ENCODE measurements at places on chromosomes 1 and 21. TPM values are rescaled to one million over a fixed set of nuclear protein-coding genes. Genes with fewer than 3 reads are reported as not detected.

The KLHDC7A gene
- total RNA-seq, result 3.3 TPM

The OR10R2 gene
- not detected for total RNA-seq

The ROR1 gene
- total RNA-seq, result 33.2 TPM

The ATAD3C gene
- 0.26 TPM for total RNA-seq

The CFH gene
- 299 TPM for total RNA-seq

The KLHDC9 gene
- 1.3 TPM for total RNA-seq

GRCh38 chr1:55542901-55543504, 327.8 kb upstream of the USP24 start:
- DNase-seq, result no peak

- no peak for DNase-seq
Observed at GRCh38 chr1:168146160-168146539, 9.4 kb upstream of the GPR161 start.

DNA sequence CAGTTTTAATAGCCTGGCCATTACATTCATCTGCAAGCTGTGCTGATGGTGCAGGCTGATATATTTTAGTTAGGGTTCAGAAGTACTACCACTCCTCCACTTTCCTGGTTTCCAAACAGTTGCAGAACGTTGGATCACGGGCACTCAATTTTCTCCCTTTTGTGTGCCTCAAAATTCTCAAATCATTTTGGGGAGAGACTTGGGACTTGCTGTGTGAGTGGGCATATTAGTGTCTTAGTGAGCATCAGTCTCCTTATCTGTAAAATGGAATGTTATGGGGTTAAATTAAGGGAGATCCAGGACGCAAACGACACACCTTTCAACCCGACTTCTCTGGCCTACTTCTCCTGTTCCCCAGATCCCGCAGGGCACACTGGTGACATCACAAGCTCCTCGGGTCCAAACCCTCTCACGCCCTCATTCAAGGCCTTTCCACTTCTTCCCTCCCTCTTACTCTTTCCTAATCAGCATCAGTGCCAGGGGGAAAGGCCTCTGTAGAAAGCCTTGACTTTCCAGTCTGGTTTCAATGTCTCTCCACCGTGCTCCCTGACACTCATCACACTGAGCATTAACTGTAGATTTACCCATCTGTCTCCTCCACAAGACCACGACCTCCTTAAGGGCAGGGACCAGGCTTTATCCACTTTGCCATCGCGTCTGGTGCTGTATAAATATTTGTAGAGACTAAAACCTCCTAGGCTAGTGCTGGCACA, 1.2 kb downstream of the PIGP start:
- DNase-seq, result no peak

GRCh38 chr1:162062542-162063015, 6.9 kb upstream of the NOS1AP start:
- DNase-seq, result peak; percentile 49

DNA sequence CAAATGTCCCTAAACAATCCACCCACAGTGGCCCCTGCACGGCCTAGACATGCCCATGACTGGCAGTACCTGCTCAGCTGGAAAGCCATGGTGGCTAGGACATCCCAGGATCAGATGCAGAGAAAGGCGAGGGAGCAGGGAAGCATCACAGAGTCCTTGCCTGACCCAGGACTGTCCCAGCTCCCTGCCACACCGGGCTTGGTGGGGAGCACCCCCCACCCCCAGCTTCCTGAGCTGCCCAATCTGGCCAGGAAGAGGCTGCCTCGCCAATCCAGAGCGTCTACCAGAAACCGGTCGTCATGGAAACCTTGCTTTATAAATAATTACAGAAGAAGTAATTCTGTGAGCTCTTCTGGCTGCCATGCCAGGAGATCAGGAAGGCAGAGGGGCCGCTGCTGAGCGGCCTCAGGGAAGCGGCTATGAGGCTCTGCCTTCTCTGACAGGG, 34.8 kb downstream of the ACOT7 start:
- no peak for DNase-seq

DNA sequence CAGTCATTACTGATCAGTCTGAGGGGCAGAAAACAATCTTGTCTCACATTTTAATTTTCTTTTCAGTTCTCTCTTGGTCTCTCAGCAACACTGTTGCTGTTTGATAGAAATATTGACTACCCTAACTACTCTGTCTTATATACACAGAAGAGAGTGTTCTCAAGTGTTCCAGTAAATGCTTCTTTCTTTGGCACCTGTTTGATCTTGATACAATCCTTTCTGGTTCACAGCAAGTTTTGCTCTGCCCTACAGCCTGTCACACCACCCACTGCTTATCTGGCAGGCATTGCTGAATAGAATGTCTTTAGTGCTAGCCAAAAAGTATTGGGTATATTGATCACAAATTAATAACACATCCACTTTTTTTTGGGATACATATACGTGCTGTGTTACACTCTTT, 75.7 kb upstream of the WLS start:
- no peak for DNase-seq

GRCh38 chr1:215393476-215393875, 173.6 kb upstream of the KCTD3 start:
- DNase-seq, result no peak

DNA sequence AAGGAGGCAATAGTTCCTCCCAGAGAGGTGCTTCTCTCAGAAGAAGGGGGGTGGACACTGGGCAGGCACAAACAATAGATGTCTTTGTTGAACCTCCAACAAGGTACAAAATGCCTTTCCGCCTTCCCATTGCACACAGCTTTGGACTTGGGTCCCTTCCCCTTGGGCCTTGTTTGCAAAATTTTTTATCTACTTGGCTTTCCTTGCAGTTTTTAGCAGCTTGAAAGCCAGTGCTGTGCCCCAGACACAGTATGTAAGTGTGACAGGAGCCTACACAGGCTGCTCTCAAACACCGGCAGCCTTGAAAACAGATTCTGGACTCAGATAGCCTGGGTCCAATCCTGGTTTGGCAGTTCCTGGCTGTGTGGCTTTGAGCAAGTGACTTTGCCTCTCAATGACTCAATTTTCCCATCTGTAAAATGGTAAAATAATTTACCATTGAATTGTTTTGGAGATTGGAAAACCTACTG, 43.0 kb downstream of the ELAPOR1 start:
- no peak for DNase-seq

GRCh38 chr1:76068953-76069561, 5.5 kb upstream of the ST6GALNAC3 start:
- DNase-seq, result no peak

Data from urinary bladder (tissue), 4 donors.